ENCODE measurements at places on chromosomes 5 and 9. TPM values are rescaled to one million over a fixed set of nuclear protein-coding genes. Genes with fewer than 3 reads are reported as not detected.

GRCh38 chr5:160167624-160168165, 48.4 kb upstream of the PWWP2A start:
- no peak for DNase-seq

Gene FEM1C
- 14.7 TPM for total RNA-seq

Gene PCDHGA6
- total RNA-seq: 1.9 TPM

- no peak for DNase-seq
Measured at GRCh38 chr5:42598311-42598710, 158.3 kb upstream of the CCDC152 start.

Gene SAXO1
- total RNA-seq: not detected

Measured in HFFc6 (cell line).